ENCODE measurements at places on chromosomes 4 and X.

- no peak for DNase-seq
These were observed 349.7 kb downstream of the IQCM start for GRCh38 chr4:149465955-149466354.

DNA sequence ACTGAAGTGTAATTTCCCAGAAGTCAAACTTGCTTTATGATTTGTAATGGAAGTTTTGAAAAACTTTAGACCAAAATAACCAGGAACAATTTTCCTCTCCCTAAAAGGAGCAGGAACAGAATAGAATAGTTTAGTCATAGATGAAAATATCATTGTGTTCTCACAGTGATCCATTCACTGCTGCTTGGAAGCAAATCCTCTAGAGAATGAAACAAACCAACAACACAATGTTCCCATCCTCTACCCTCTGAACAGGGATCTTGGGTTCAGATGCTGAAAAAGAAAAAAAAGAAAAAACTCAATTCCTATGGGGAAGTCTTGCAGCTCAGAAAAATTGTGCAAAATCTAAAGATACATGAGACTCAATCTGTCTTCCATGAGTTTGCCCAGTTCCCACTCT is 12.2 kb downstream of the DSPP start:
- DNase-seq: no peak

DNA sequence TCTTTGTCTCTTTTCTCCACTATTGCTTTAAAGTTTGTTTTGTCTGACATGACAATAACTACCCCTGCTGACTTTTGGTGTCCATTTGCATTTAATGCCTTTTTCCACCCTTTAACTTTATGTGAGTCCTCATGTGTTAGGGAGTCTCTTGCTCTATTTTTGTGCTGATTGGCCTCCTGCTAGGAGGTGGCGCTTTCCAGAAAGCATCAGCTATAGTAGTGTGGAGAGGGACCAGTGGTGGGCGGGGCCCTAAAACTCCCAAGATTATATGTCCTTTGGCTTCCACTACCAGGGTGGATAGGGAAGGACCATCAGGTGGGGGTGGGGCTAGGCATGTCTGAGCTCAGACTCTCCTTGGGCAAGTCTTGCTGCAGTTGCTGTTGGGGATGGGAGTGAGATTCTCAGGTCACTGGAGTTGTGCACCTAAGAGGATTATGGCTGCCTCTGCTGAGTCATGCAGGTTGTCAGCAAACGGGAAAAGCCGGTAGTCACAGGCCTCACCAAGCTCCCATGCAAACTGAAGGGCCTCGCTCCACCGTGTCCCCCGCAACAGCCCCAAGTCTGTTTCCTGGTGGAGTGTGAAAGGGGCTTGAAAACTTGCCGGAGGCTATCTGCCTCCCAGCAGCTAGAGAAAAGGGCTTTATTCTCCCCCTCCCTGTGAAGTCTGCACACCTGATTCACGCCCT is 156.3 kb downstream of the CPEB2 start:
- peak; percentile 46 for DNase-seq

- no peak for DNase-seq
These were observed 20.7 kb upstream of the ZNF185 start for GRCh38 chrX:152876931-152877840.

DNA sequence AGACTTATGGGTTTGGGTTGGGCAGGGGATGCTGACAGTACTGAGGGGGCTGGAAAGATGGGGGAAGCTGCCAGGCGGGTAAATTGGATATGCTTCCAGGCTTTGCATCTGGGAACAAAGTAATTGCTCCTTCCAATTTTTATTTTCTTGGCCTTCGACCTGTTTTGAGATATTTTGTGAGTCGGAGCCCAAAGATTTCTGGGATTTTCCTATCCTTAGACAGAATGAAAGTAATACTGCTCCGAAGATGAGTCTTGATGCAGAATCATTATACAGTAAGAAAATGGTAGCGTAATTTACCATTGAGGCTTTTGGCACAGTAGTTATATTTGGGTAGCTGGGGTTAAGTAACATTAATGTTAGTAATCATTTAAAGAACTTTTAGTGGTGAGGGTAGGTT is 1.4 kb downstream of the SMARCA5 start:
- DNase-seq: no peak

GRCh38 chr4:53908661-53909078 is 155.7 kb downstream of the CHIC2 start:
- DNase-seq: peak; percentile 84

DNA sequence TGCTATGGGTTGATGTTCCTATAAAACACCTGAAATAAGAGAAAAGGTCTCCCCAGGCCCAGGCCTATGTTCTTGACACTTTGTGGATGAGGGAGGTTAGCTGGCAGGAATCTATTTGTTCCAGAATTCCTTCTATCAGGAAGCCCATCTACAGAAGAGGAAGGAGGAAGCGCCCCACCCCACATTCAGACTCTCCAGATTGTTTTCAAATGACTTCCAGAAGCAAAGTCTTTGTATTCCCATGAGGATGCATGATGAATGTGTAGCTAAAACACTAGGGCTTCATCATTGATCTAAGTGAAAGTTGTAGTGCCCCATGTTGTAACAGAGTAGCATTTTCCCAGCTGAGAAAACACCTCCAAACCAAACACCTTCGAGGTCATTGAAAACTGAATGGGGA is 16.4 kb downstream of the OTC start:
- DNase-seq: no peak

DNA sequence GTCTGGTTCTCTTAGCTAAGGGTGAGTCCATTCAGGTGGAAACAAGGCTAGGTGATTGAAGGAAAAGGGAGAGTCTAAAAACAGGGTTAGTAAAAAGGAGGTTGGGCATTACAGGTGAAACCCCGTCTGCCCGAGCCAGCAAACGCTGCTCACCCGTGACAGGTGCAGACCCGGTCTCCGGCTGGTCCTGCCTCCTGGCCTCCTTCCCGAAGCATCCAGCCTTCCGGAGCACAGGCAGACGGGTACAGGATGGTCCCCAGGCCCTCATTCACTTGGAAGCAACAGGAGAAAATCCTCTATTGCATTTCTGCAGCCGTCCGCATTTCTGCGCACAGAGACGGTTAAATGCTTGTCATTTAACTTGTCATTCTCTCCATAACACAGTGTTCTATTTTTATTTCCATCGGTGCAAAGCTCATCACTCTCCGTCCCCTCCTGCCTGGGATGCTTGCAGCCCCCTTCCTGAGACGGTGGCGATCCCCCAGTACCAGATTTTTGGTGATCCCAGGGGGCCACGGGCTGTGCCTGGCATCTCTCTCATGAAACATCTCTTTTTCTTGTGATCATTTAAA is 90.8 kb upstream of the PPP2R3B start:
- DNase-seq: no peak

DNA sequence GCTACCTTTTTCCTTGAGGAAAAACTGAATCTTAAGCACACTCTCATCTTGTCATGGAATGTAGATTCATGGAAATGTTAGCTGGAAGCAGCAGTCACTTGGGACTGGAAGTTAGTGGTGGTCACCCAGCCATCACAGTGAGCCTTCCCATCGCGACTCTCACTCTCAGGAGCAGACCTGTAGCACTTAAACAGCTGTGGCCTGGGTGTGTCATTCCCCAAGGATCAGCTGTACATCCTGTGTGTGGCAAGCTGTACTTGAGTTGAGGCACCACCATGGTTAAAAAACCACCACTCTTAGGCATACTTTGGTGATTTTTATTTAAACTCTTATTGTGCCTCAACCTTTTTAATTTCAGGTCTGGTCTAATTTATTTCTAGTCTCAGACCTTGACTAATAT is 46.7 kb downstream of the JADE1 start:
- no peak for DNase-seq

DNA sequence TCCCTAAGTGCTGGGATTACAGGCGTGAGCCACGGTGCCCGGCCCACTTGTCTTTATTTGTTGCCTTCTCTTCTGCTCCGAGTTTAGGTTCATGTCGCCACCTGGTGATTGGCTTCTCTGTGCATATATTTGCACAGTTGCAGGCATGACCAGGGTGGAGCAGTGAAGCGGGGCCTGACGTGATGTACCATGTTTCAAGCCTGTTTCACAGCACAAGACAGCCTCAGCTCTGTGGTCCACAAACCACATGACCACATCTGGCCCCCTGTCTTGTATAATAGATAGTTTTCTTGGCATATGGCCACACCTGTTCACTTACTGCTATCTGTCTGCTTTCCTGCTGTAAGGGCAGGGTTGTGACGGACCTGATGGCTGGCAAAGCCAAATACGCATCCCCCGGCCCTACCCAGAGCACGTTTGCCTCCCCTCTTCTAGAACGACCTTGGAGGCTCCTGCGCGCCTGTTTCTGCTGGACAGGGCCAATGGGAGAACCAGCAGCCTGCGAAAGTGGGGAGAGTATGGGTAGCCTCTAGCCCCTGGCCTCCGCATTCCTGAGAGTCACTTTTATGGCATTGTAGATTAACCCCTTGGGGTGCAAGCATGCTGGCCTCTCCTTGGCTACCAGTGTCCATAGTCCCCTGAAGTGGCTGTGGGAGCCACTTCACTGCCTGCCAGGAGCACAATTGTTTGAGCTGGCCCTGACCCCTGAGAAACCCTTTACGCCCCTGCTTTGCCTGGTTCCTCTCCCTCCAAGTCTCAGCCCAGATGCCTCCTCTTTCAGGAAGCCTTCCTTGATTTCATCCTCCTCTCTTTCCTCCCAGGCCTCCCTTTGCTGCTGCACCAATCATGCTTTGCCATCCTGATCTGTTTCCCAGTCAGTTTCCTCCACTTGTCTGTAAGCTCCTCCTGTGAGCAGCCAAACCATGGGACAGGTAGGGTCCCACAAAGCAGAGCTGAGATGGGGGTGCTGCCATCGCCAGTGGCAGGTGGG is 6.0 kb upstream of the SH3TC1 start:
- peak; percentile 97 for DNase-seq

GRCh38 chrX:26597981-26598380 is 382.0 kb downstream of the MAGEB5 start:
- DNase-seq: no peak

DNA sequence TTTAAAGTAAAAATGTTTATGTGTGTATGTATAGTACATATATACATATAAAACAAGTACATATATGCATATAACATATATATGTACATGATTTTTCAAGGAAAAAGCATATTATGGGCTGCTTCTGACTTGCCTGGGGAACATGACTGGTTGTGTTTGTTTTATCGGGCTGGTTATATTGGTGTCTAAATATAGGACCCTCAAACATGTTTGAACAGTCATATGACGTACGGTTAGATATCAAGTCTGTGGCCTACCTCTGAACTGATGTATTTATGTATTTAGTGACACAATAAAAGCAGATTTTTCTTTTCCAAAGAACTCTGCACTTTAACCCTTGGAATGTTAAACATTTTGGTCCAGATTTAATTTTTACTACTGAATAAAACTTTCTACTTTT is 37.9 kb upstream of the ARSD start:
- DNase-seq: peak; percentile 9

GRCh38 chr4:150248181-150248580 is 169.9 kb downstream of the DCLK2 start:
- DNase-seq: no peak

- no peak for DNase-seq
These were observed 17.2 kb downstream of the TRMT44 start for GRCh38 chr4:8457646-8458252.

DNA sequence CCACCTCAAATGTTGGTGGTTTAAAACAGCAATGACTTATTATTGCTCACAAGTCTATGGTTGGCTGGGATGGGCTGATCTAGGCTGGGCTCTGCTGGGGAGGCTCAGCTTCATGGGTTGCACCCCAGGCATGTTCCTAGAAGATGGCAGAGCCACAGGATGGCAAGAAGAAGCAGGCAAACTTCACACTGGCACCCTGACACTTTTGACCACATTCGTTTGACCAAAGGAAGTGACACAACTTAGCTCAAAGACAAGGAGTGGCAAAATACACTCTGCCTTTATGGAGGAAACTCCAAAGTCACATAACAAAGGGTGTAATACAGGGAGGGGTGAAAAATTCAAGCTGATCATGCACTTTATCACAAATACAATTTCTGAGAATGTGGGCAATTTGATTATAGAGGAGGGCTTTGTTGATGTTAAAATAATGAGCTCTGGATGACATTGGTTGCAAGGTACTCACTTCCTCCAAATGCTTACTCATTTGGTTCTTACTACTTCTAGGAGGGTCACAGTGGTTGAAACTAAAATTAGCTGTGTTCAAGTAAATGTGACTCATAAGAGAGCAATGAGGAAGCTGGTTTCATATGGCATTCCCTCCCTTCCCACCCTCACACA is 249.2 kb upstream of the RPS6KA3 start:
- peak; percentile 80 for DNase-seq

DNA sequence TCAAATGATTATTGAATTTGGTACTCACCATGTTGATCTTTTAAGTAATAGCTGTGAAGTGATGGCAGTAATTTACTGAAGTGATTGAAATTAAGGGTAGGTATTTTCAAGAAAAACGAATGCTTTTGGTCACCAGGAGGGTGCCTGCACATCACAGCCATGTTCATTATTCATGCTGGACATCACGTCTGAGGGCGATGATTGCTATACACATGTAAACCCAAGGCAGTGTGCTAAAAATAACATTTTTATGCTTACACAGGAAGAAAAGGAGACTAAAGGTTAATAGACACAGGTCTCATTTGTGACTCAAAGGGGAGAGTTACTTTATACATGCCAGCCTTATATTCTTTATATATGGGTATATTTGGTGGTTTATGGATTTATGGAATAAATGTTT is 1146.0 kb downstream of the NLGN4X start:
- no peak for DNase-seq

GRCh38 chrX:24125028-24125612 is 24.4 kb upstream of the ZFX start:
- DNase-seq: no peak

DNA sequence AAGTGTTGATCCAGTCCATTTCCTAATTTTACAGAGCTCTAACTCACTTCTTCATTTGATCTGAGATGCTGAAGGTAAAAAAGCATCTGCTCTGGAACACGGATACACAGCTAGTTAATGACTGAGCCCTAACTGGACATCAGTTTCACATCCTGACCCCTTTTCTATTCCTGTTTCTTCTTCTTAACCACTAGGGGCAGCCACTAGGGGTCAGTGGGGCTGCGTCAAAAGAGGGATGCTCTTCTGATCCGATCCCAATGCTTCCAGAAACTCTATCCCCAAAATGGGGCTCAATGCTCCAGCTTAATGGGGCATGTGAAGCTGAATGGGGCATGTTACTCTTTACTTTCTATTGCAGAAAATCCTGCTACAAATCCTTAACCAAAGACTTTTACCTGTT is 33.4 kb upstream of the PHKA2 start:
- peak; percentile 72 for DNase-seq
